Effector memory CD4-positive, alpha-beta T cell (primary cell): ENCODE measurements at places on chromosomes 3 and 15.

GRCh38 chr15:64466408-64467141, 6.2 kb downstream of the ZNF609 start:
- DNase-seq: no peak

GRCh38 chr3:129033633-129034321, 26.8 kb upstream of the GP9 start:
- no peak for DNase-seq

DNA sequence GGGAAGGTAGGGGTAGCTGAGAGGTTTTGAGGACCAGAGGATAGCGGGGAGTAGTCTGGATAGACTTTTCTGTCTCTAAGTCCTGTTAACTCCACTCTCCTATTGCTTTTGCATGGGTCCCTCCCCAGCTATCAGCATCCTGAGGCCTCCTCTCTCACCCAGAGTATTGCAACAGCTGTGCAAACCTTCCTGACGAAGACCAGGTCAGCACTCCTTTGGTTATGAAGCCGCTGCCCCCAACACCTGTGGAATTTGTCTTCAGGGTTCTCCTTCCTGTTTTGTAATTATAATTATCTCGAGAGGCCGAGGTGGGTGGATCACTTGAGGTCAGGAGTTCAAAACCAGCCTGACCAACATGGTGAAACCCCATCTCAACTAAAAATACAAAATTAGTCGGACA, 24.8 kb downstream of the TYRO3 start:
- no peak for DNase-seq

DNA sequence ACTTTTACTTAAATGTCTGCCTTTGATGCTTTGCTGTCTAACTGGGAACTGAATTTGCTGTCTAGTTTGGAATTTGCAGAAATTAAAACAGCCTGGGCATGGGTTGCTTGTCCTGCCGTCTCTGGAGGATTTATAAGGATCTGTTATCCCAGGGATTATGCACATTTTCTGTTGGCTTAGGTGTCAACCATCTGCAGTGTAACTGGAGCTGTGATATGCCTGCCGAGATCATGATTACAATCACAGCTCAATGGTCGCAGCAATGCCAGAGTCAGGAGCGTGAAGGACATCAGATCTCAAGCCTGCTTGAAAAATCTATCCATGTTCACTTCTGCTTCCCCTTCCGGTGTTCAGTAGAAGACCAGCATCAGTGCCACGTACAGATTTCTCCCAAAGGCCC, 41.8 kb upstream of the SETMAR start:
- no peak for DNase-seq

- no peak for DNase-seq
Measured at GRCh38 chr15:93476491-93477177, 387.6 kb upstream of the RGMA start.
